ENCODE measurements at places on chromosomes 5 and 9.

DNA sequence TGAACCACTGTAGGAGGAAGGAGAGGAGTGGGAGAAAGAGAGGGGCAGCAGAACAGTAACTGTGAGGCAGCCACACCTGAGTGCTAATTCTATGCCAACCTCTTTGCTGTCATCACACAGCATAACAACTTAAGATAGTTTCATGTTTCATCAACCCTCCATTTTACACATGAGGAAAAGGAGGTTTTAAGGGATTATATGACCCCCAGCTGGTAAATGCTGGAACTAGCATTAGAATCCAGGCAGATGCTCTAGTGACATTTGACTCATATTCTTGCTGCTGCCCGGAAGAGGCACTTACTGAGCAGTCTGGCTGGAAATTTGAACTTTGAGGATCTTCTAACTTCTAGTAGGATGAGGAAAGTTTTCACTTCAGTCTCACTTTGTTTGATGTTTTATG is 24.1 kb upstream of the VLDLR start:
- no peak for DNase-seq

- no peak for DNase-seq
Measured at GRCh38 chr5:174065528-174066197, 20.2 kb downstream of the NSG2 start.

- no peak for DNase-seq
Measured at GRCh38 chr9:135907006-135907430, 328 bp downstream of the CAMSAP1 start.

DNA sequence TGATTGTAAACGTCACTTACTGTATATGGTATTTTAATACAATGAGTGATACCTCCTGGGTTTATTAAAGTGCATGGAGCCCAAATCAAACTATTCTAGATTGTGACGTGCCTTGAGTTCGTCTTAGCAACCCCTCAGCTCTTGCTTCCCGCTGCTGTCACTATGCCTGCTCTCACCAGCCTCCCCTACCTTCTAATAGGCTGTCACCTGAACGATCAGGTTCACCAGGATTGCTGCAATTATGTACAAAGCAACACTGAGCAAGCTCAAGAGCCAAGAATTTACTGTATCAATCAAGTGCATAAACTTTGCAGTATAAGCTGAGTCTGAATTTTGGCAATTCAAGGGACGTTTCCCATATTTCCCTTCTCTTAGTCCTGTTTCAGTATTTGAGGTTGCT is 3.0 kb downstream of the LECT2 start:
- no peak for DNase-seq

GRCh38 chr5:1480217-1480616 is 35.0 kb upstream of the SLC6A3 start:
- peak; percentile 20 for DNase-seq

GRCh38 chr9:122286764-122287163 is 22.1 kb downstream of the MRRF start:
- no peak for DNase-seq

DNA sequence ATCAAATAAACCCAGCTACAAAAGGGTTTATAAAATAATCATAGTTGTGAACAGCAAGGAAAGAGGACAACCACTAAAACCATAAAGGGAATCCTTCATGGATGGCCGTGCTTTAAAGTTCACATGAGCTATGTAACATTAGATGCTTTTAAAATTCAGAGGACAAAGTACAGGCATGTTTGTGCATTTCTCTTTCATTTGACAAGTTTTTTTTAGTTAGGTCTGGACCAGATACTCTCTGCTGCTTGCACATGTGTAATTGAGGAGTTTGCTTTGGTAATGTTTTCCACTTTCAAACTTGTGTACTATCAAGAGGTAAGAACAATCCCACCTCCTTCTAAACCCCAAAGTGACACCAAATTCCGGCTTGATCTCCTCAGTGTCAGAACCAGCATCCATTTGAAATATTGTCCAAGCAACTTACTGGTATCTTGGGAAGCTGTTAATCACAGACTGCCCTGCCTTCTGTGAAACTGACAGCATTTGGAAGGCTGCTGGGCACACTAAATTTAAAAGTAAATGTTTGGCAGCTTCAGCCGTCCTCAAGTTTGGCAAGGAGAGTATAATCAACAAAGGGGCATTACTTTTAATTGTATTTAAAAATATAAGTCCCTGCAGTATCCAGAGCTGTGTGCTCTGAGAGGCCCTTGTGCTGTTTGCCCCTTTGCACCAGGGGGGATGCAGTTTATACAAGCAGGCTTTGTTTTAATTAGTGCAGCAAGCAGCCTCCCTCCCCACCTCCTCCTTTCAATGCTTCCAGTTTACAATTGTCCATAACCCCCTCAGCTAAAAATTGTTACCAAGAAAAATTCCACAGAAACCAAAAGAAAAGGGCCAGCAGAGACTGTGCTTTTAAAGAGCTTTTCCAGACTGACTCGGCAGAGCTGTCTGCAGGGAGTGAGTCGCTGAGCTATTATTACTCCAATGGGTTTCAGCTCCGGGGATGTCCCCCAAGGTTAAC is 328.3 kb upstream of the MPDZ start:
- no peak for DNase-seq

DNA sequence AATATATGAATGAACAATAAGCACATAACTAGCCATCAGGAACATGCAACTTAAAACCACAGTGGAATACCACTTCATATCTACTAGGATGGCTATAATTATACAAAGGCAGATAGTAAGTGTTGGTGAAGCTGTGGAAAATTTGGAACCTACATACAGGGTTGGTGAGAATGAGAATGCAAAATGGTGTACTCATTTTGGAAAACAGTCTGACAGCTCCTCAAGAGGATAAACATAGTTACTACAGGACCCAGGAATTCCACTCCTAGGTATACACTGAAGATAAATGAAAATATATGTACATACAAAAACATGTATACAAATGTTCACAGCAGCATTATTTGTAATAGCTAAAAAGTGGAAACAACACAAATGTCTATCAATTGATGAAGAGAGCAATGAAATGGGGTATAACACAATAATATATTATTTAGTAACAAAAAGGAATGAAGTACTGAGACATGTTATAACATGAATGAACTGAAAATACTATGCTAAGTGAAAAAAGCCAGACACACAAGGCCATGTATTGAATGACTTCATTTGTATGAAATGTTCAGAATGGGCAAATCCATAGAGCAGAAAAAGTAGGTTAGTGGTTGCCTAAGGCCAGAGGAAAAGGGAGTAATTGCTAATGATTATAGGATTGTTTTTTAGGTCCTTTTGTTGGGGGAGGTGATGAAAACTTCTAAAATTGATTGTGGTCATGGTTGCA is 31.2 kb upstream of the CDK5RAP2 start:
- no peak for DNase-seq

DNA sequence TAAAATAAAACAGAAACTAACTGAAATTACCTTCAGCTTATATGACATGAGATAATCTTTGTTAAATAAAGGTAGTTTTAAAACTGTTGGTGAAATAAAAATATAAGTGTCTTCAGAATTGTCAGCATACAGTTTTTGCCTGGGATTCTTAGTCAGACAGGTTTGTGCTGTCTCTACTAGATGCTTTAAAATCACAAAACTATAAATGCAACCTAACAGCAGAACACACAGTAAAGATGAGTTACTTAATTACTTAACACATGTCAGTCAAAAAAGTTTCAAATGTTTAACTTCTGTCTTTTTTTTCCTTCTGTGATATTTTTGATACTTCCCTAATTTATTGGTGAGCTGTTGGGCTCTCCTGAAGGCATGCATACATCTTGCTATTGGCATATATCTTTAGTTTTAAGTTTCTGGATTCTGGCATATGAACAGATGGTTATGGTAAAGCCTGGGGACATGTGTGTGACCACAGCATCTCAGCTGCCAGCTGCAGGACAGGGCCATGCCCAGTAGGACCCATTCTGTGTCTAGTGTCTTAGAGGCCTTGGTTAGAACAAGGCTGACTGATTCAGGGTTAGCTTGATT is 231.1 kb upstream of the NUDT12 start:
- DNase-seq = no peak

DNA sequence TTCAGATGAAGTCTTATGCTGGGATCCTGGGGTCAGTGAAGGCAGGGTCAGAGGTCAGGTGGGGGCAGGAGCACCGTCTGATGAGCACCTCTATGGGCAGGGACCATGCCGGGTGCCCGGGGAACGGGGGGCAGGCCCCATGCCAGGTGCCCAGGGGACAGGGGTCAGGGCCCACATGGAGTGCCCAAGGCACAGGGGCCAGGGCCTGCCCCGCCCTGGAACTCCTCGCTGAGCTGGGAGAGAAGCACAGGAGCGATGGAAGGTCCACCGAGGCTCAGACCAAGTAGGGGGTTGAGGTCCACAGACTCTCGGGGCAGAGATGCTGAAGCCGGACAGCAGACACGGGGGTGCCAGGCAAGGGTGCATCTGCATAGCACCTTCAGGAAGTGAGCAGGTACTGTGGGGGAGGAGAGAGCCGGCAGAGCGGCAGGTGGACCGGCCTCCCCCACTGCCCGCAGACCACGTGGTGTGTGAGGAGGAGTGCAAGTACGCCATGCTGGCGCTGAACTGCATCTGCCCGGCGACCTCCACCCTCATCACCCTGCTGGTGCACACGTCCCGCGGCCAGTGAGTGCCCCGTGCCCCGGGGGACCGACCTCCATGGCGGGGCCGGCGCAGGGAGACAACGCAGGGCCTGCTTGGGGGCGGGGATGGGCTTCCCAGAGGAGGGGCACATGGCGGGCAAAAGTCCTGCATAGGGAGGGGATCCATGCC is 67.7 kb downstream of the KCNT1 start:
- DNase-seq = no peak

DNA sequence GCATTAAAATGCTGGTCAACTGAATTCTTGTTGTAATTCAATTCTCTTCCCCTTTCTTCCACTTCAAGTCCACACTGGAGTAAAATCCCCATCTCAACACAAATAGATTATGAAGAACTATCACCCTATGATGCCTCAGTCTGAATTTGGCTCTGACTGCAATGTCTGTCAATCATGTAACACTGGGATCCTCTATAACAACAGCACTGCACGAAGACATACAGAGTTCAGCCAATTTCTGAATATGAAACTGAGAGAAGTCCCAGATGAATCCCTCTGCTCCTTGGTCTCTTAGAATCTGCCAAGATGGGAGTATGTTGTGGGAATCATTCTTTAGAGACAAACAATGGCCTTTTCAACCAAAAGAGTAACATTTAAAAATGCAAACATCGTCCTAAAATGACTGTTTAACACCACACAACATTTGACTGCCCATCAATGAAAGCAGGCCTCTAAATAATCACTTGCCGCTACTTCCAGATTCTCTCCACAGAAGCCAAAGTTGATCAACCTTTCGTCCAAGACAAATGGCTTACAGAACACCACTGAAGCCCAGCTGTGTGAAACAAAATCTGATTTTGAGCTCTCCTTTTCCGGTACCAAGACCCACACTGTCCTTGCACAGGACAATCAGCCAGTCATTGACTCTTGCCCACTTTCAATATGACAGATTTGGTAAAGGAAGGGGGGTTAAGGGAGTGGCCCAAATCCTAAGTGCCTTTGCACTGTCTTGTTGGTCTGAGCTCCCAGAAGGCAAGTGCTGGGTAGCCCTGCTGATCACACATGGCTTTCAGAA is 258.0 kb downstream of the EBF1 start:
- DNase-seq = no peak

- no peak for DNase-seq
Measured at GRCh38 chr9:16406526-16407225, 463.8 kb downstream of the BNC2 start.

DNA sequence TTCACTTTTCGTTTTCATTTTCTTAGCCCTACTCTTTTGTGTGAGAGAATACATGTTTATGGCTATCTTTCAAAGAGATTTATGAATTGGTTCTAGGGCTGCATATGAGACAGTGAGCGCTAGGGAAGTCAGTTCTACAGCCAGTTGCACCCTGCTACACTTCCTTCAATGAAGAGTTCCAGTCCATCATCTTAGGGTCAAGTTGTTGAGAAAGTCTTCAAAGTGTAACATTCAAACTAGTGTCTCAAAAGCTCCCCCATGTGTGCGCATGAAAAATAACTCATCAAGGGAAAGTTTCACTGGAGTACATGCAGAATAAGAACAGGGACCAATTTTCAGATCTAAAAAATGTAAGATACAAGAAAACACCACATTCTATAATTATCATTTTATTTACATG is 317.2 kb downstream of the DEPDC1B start:
- DNase-seq = no peak

DNA sequence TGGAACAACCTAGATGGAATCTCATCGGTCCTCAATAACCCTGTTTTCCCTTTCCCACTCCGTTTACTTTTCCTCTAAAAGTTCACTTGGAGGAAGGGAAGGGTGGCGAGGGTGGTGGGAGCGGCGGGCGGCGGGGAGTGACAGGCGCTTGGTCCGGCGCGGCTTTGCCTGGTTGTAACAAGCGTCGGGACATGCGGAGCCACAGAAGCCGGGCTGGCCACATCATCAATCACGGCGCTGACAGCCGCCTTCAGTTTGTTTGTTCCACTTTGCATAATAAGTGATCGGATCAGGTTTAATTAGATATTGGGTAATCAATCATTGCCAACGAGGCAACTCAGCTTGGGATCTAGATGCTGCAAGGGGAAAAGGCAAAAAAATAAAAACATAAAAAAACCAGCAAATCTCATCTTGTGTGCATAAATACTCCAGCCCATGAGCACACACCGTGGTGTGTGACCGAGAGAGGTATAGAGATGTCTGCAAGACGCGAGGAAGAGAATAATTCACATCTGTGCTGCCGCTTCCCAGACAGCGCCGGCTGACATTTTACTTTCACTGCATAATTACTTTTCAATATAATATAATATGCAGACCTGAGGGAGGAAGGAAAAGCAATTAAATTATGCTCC is 396.2 kb upstream of the IRX4 start:
- DNase-seq = no peak

- DNase-seq = no peak
Measured at GRCh38 chr5:82986404-82986803, 90.8 kb downstream of the TMEM167A start.

GRCh38 chr5:115440782-115441451 is 103.7 kb downstream of the FEM1C start:
- no peak for DNase-seq

DNA sequence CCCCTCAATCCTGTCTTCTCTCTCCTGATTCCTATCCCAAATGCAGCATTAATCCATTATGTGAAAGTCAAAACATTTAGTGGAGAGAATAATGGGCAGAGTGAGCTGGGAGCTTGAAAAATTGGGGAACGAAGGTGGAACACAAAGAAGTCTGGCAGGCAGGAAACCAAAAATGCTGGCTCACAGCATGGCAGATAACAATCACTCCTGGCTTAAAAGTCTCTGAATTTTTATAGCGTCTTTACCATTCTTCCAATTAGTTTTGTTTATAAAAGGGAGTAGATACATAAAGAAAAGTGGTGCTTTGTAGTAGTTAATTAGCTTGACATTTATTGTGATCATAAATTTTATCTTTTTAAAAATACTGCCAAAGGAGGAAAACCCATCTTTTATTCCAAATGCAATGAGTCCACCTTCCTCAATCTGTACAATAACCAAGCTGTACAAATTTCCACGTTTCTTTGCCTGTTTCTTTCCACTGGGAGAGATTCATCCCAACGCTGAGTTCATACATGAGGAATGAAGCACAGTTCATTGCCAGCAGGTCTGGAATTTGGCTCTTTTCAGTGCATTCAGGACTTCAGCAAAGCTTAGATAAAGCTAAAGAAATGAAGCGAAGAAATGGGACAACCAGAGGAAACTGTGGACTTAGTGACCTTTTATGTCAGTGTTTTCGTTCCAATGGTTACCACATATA is 174.7 kb downstream of the HMHB1 start:
- no peak for DNase-seq

Measured in natural killer cell (primary cell).